ENCODE measurements at places on chromosomes 4 and X.
A peak's percentile ranks its signal among the peaks of the same experiment; 100 is the strongest.

- no peak for DNase-seq
These were observed 46.3 kb downstream of the SPANXD start for GRCh38 chrX:141652286-141652685.

GRCh38 chrX:100743009-100743607 lies 11.2 kb upstream of the SYTL4 start:
- DNase-seq = no peak

- DNase-seq = no peak
These were observed 138.9 kb upstream of the LNX1 start for GRCh38 chr4:53730031-53730805.

GRCh38 chr4:688854-689681 lies at the start of gene SLC49A3:
SLC49A3 (minus strand) TSS chr4:689151; CDS start chr4:689127, 24 bp downstream.
- no peak for DNase-seq

DNA sequence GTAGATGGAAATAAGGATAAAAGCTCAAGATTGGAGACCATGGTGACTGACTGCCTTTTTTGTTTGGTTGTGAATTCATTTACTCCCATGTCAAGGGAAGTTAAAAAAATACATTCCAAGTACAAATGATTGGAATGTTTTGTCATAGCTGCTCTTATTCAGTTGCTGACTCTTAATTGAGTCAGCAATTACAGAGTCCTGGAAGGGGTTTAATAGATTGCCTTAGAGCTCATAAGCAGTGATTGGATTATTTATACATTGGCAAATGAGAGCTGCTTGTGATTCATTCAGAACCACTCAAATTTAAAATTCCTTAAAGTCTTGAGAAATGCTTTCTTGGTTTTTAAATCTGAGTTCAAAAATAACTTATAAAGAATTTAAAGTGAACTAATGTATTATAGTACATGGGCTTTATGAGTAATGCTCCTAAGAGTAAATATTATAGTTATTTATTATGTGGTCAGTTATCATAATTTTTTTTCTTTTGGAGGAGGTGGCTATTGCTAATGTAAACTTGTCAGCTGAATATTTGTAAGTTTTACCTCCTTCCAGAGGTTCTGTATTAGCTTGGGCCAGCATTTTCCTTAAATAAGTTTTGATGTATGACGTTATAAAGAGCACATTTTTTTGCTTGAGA lies 13.6 kb downstream of the JADE1 start:
- DNase-seq = no peak

DNA sequence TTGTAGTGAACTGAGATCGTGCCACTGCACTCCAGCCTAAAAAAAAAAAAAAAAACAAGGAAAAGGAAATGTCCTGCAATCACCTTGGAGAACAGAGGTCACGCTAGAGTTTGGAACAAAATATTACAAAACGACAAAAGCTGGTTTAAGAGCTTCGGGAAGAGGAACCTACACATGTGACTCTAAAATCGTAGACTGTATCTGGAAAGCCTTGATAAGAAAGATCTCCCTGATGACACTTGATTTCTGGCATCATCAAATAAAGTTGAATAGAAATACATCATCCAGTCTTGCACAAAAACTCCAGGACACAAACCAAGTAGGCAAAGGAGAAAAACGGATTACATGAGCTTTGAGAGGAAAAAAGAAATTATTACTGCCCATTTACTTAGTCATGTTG lies 31.1 kb upstream of the DOCK11 start:
- no peak for DNase-seq

DNA sequence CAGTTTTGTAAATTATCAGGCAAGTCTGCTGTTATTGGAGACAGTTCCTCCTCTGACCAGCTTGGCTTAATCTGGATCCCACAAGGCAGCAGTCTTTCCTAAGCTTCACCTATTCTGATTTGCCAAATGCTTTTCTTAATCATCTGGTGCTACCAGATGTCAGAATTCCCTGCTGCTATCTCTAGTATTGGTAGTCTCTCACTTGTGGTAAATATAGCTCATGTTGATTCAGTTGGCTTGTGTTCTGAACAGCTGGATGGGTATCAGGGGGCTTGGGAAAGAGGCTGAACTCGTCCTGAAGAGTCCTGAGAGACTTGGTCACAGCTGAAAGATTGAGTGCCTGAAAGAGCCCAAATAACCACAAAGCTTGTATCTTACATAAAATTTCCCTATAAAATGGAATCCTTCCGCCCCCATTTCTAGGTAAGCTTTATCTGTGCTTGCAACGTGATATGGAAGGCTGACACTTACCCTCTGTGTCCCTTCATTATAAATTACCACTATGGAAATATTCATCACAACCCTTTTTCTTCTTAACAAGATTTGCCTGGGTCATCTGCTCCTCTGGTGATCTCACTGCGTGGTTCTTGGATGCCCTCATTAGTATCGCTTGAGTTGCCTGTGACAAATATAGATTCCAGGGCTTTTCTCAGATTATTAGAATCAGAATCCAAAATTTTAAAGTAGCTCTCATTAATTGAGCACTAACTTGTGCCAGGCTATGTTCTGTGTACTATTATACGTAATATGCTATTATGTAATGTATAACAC lies 104.1 kb upstream of the GPRIN3 start:
- DNase-seq = peak; percentile 39

- DNase-seq = no peak
These were observed 58.9 kb downstream of the NAF1 start for GRCh38 chr4:163107754-163108153.

- no peak for DNase-seq
These were observed 12.3 kb upstream of the IL9R start for GRCh38 chrX:155985208-155985607.

DNA sequence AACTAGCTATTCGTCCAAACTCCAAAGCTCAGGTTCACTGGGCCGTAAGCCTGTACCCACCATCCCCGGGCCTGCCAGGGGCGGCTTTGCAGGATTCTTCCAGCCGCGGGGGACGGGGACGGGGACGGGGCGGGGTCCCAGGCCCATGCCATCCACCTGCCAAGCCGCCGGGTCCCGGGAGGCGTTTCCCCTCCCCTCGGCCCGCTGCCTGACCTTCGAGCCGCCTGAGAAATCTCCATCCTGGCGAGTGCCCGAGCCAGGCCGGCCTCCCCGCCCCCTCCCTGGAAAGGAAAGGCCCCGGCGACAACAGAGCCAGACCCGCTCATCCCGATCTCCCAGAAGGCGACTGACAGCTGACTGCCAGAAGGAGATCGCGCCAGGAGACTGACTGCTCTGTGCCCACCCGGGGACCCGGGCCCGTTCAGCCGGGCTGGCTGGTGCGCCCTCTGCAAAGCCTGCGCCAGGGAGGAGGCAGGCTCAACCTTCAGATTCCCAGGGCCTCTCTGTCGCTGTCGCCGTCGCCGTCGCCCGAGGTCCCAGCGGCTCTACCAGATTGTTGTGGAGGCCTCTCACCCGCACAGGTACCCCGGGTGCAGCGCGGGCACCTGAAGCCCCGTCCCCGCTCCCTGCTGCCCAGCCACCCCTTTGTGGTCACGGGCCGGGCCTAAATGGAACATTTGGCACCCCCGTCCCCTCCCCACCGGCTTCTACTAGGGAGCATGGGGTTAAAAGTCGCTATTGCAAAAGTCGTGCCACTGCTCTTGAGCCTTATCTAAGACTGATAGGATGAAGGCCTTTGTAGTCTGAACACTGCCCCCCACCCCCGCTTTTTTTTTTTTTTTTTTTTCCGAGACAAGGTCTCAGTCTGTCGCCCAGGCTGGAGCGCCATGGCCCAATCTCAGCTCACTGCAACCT lies at the start of gene RGN:
TSS of gene RGN (plus strand) at position 315 of the 915 bp plus-strand sequence. CDS start 2,702 bp downstream, outside the sequence.
- DNase-seq = no peak

GRCh38 chrX:9864011-9864410 lies 77.8 kb downstream of the SHROOM2 start:
- no peak for DNase-seq

- no peak for DNase-seq
These were observed 28.2 kb upstream of the HUWE1 start for GRCh38 chrX:53714580-53715345.

- no peak for DNase-seq
These were observed 2.0 kb upstream of the RIPPLY1 start for GRCh38 chrX:106905064-106905708.

DNA sequence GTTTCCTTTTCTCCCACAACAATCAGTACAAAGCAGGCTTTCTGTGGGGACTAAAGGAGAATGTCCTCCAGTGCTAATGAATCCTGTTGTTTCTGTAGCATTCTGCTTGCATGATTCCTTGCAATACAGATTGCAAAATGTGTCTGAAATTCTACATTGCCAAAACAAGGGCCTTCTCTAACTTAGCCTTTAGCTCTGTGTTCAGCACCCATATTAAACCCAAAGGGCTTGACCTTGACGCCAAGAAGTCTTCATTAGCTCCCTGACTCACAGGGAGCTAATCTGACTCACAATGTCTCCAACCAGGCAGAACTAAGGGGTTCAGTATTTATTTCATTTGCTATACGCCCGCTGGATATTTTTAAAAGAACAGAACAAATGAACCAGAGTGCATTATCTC lies 241.4 kb upstream of the CLNK start:
- no peak for DNase-seq

- peak; percentile 73 for DNase-seq
These were observed 453.9 kb downstream of the PDHA2 start for GRCh38 chr4:96293806-96294205.

- no peak for DNase-seq
These were observed 84.2 kb downstream of the CHRNA9 start for GRCh38 chr4:40419231-40419912.

DNA sequence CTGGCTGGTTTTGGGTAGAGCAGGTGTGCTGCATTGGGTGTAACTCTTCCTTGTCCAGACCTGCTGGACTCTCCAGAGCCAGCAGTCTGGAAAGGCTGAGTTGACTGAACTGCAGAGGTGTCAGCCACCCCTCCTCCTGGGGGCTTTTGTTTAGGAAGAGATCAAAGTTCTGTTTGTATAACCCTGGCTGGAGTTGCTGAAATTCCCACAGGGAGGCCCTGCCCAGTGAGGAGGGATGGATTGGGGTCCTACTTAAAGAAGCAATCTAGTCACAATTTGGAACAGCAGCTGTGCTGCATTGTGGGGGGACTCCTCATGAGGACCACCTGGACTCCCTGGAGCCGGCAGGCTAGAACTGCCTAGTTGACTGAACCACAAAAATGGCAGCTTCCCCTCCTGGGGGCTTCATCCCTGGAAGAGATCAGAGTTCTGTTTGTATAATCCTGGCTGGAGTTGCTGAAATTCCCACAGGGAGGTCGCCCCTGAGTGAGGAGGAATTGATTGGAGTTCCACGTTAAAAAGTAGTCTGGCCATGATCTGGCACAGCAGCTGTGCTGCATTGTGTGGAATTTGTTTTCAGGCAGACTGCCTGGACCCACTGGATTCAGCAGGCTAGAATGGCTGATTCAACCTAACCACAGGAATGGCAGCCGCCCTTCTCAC lies 264.9 kb upstream of the ZC4H2 start:
- no peak for DNase-seq
